ENCODE measurements at places on chromosomes 16 and 17. TPM values are rescaled to one million over a fixed set of nuclear protein-coding genes. Genes with fewer than 3 reads are reported as not detected.

DNA sequence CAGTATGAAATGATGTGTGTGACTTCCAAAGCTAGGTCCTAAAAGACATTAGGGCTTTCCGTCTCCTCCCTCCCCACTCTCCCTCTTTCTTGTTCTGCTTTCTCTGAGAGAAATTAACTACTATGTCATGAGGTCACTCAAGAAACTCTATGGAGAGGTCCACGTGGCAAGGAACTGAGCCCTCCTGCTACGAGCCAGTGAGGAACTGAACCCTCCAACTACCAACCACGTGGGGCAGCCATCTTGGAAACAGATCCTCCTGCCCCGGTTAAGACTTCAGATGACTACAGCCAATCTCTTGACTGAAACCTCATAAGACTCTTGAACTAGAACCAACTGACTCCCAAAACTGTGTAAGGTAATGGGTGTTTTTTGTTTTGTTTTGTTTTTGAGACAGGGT, 4.2 kb upstream of the ALOX15 start:
- peaks cover 33% of the 10 kb centered on the region for H3K27me3 ChIP-seq
- DNase-seq, result no peak
- no peak overlapping the region for H3K4me3 ChIP-seq
- H3K36me3 ChIP-seq, result no peaks in the 10 kb centered on the region

- H3K36me3 ChIP-seq, result no peaks in the 10 kb centered on the region
- H3K4me1 ChIP-seq, result no peaks in the 10 kb centered on the region
- no peak overlapping the region for H3K27ac ChIP-seq
- DNase-seq, result no peak
- no peak overlapping the region for H3K4me3 ChIP-seq
These were observed 38.2 kb downstream of the COPRS start for GRCh38 chr17:31820691-31821435.

- peaks cover 77% of the 10 kb centered on the region for H3K36me3 ChIP-seq
- no peaks in the 10 kb centered on the region for H3K27me3 ChIP-seq
- no peak overlapping the region for H3K4me3 ChIP-seq
- H3K4me1 ChIP-seq, result peaks cover 9% of the 10 kb centered on the region
- DNase-seq, result no peak
- no peak overlapping the region for H3K27ac ChIP-seq
These were observed 120.7 kb upstream of the PLCG2 start for GRCh38 chr16:81658373-81658772.

Gene CACNB1
- total RNA-seq, result 21.3 TPM

DNA sequence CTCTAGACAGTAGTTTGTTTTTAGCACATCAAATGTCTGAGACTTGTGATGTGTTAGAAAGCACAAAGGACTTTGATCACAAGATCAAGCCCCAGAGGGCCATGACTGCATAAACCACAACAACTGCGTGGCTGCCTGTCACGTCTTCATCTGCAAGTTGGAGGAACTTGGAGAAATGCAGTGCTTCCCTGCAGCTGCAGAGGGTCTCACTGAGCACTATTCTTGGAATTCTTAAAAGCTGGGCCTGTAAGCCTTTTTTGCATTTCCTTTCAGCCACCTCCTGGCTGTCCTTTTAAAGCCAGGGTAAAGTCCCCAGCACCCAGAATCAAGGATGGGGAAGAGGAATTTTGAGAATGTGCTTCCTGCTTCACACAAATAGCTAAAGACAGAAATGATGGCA, 431.3 kb downstream of the MAF start:
- H3K27ac ChIP-seq, result no peak overlapping the region
- no peak overlapping the region for H3K4me3 ChIP-seq
- no peaks in the 10 kb centered on the region for H3K36me3 ChIP-seq
- H3K27me3 ChIP-seq, result no peaks in the 10 kb centered on the region
- DNase-seq, result no peak
- peaks cover 22% of the 10 kb centered on the region for H3K4me1 ChIP-seq

Gene RNF222
- not detected for total RNA-seq

Data from lower lobe of right lung (tissue), 2 donors.